AG09319 (cell line): ENCODE measurements at places on chromosomes 7 and 10.

GRCh38 chr7:937856-938484 lies 16.5 kb downstream of the ADAP1 start:
- DNase-seq = no peak

DNA sequence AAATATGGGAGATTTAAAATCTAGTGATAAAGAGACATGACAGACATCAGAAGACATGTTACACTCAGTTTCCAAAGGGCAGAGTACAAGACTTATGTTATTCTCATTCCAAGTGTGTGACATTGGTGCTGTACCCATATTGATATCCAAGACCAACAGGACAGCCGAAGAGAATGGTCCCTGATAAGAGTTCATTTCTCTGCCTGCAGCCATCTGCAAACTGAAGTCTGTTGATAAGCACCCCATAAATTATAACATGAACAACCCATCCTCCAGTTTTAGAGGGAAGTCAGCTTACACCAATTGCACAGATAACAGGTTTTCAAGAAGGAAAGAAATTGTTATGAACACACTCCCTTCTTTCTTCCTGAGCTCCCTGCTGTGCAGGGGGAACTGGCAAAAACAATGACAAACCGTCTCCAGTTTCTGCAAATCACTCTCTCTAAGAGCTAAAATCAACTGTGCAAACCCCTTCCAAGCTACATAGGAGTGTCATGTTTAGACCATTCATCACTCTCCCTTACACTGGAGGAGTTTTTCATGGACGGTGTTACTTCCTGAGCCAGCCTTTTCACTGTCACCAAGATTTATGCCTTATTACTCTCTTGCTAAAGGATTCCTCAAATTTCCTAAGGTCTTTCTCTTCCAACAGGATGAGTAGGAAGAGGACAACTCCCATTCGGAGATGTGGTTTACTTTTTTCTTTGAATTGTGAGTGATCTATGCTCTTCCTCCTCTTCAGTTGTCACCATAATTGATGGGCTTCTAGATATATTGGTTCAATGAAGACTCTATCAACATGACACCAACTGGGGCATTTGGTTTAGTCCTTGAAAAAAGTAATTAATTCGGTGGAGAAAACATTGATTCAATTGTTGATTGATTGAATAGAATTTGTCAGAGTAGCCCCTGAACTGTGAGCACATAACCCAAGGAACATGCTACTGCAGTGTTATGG lies 80.3 kb upstream of the FAM171A1 start:
- no peak for DNase-seq

DNA sequence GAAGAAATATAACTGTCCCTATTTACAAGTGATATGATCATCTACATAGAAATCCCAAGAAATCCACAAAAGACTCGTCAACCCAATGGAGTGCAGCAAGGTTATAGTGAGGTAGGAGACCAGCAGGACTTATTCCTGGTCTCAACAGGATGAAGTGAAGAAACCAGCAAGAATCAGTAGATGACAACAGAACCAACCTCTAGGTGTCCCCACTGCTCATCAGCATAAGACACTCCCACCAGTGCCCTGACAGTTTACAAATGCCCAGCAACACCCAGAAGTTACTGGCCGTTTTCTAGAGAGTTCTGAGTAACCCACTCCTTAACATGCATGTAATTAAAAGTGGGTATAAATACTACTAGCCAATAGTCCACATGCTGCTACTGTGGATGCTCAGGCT lies 470.5 kb upstream of the LRRTM3 start:
- DNase-seq = no peak

- no peak for DNase-seq
Observed at GRCh38 chr7:4249241-4249640, 432.9 kb upstream of the FOXK1 start.

DNA sequence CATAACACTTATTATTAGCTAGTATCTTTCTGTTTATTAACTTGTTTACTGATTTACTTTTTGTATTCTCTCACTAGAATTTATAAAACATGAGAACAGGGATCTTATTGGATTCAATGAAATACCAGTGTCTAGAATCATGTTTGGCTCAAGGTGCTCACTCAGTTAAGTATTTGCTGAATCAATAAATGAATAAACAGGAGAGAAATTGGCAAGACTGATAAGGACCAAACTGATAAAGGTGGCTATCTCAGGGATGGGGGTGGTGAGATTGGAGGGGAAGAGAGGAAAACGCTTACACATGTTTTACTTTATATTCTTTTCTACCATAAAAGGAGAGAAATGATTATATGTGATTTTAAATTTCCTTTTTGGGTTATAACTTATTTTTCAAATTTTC lies 43.3 kb upstream of the CCDC6 start:
- DNase-seq = no peak

- DNase-seq = no peak
Observed at GRCh38 chr10:78292250-78292981, 258.8 kb downstream of the RPS24 start.

GRCh38 chr7:37960483-37960882 lies 40.0 kb downstream of the EPDR1 start:
- DNase-seq = no peak

GRCh38 chr7:128800567-128800966 lies 8.8 kb downstream of the CCDC136 start:
- no peak for DNase-seq

DNA sequence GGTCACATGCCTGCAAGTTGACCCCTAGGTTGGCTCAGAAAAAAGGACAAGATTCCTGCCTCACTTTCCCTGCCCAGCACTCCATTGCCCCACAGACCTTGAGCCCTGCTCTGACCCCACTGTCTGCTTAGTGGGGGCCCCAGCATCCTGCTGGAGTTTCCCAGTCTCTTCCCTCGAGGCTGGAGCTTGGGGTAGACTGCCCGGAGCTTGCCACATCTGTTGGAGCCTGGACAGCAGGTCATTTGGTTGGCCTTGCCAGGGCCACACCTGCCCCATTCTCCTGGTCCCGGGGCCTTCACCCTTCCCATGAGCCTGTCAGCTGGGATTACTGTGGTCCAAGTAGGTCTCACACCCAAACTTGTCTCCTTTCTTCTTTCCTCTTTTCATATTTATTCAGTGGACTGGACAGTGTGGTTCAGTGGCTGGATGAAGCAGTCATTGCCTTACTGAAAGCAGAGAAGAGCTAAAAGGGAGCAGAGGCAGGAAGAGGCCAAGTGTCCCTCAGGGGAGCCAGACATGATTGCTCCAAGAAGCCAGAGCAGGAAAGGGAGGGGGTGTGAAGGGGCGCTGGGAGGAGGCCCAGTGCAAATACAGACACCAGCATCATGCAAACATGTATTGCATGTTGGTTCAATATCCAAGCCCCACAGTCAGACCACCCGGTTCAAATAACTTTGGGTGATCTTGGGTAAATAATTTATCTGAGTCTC lies 56.2 kb upstream of the CACUL1 start:
- DNase-seq = no peak

GRCh38 chr10:24898501-24898900 lies 53.9 kb downstream of the PRTFDC1 start:
- no peak for DNase-seq
